ENCODE measurements at places on chromosomes 7 and 10.

- no peak for DNase-seq
Observed at GRCh38 chr7:154172236-154172635, 120.0 kb downstream of the DPP6 start.

GRCh38 chr10:91761721-91762120 lies 36.5 kb upstream of the TNKS2 start:
- DNase-seq, result no peak

GRCh38 chr10:77877441-77878344 lies 48.9 kb downstream of the DLG5 start:
- peak; percentile 73 for DNase-seq

DNA sequence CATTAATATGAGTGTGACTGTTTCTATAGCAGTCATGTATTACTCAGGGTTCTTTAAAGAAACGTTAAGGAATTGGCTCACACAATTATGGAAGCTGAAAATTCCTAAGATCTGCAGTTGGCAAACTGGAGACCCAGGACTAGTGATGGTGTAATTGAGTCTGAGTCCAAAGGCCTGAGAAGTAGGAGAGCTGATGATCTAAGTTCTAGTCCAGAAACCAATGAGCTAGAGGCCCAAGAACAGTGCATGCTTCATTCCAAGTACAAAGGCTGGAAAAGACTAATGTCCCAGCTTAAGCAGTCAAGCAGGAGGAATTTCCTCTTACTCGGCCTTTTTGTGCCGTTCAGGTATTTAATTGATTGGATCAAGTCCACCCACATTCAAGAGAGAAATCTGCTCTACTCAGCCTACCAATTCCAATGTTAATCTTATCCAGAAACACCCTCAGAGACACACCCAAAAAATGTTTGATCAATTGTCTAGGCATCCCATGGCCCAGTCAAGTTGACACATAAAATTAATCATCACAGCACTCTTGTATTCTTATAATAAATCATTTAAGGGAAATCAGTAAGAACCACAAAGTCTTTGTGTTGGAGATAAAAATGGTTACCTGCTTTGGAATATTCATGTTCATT lies 312.1 kb downstream of the PRKG1 start:
- DNase-seq, result no peak

- no peak for DNase-seq
Observed at GRCh38 chr10:30063099-30063498, 3.7 kb upstream of the JCAD start.

DNA sequence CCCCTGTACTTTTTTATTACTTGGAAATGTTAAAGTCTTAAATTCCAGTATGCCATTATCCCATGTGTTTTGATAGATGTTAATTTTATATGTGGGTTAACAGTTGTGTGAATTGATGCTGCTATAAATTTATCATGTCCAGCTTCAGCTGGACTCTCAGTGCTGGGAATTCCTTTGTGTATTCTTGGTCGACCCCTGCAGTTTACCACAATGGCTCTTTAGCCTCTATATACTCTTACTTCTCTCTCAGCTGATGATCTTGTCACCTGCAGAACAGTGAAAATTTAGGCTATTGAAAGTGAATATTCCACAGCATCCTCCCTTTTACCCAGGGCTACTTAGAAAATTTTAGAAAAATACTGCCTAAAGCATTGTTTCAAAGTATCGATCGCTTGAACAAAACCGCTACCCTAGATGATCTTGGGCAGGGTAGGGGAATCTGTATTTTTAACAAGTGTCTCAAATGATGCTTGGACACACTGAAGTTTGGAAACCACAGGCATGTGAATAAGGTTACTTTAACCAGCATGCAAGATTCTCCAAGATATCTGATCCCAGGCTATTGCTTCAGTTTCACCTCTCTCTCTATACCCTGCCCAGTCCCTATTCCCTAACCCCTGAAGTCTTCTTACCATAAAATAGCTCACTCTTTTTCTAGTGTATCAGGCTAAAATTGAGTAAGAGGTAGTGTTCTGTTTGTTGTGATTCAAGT lies 25.4 kb downstream of the LCOR start:
- DNase-seq, result no peak

- no peak for DNase-seq
Observed at GRCh38 chr7:1290679-1291356, 58.1 kb downstream of the UNCX start.

GRCh38 chr10:74640134-74640921 lies 186.1 kb upstream of the KAT6B start:
- no peak for DNase-seq

DNA sequence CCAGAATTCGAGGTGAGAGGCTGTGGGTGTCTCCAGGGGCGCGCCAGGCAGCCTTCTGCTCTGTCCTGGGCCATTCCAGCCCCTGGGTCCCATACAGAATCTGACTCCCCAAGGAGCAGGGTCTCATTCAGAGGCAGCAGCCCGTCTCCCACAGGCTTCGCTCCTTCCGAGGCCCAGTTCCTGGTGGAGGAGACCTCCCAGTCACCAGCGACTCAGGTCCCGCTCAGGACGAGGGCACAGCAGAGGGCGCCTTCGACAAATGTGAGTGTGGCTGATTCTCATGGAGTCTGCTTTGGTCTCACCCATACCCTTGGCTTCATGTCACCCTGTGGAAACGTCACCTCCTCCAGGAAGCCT lies 81.8 kb upstream of the GPR26 start:
- no peak for DNase-seq

DNA sequence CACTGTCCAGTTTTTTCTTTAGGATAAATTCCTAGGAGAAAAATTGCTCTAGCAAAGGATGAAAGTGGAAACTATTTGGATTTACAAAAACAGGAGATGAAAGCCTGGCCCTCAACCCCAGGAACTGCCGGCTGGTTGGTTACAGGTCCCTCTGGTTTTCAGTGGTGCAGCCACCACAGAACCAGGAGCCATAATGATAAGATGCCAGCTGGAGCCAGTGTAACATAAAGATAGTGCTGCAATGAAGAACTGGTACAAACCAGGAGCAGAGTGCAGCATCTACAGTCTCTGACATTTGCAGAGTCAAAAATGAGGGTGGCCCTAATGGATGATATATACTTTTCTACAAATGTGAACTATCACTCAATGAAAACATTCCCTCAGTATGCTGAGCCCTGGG lies 20.4 kb upstream of the NUP42 start:
- no peak for DNase-seq

DNA sequence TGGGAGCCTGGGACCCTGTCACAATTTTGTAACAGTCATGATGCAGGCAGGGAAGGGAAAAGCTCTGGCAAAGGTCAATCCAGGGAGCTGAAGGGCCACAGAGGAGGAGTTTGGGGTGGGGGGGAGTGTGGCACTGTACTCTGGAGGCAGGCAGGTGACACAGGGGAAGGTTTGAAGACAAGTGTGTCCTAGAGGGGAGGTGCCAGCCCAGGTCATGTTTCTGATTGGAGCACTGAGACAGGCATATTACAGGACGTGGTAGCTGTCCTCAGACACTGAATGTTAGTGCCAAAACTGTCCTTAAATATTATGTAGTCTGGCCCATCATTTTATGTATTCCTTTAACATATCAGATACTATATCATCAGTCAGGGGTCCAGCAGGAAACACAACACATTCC lies 75.6 kb upstream of the LRRC4 start:
- no peak for DNase-seq

DNA sequence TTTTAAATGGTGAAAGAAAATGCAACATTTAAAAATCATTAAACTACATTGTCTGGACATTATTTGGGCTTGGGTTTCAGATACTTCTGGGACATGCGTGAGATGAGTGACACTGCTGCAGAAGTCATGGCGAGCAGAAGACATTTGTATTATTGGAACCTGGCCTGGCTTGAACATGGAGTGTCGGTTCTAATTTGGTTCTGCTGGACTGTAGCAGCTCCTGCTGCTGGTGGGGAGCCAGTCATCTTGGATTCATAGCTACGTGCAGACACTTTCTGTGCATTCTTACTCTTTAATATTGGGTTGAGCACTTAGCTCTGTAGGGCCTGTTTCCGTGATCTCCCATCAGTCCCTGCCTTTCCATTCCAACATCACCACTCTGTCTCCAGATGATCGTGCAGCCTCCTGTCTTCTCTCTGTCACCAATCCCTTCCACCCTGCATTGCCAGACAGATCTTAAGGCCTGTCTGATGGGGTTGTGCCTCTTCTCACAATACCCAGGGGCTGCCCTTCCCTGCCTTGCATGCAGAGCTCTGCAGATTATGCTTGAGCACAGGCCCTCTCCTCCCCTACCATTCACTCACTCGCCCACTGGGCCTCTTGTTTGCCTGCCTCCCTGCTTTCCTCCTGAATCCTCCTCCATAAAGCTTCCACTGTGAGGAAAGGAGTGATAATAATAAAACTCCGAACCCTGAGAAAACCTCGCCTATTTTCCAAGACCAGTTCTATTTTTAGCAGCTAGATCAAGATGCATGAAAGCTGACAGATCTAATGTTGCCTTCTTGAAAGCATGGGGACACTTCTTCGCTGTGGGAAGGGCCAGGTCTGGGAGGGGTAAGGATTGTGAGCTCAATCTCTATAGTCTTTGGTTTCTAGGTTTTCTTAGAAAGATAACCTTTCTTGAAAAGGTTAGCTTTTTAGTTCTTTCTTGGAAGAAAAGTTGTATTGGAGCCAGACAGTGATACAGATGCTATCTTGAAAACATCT lies 32.9 kb downstream of the CELF2 start:
- no peak for DNase-seq

- no peak for DNase-seq
Observed at GRCh38 chr7:118280319-118281012, 56.0 kb downstream of the ANKRD7 start.

GRCh38 chr10:21534280-21534586 lies 201 bp downstream of the MLLT10 start:
- no peak for DNase-seq

DNA sequence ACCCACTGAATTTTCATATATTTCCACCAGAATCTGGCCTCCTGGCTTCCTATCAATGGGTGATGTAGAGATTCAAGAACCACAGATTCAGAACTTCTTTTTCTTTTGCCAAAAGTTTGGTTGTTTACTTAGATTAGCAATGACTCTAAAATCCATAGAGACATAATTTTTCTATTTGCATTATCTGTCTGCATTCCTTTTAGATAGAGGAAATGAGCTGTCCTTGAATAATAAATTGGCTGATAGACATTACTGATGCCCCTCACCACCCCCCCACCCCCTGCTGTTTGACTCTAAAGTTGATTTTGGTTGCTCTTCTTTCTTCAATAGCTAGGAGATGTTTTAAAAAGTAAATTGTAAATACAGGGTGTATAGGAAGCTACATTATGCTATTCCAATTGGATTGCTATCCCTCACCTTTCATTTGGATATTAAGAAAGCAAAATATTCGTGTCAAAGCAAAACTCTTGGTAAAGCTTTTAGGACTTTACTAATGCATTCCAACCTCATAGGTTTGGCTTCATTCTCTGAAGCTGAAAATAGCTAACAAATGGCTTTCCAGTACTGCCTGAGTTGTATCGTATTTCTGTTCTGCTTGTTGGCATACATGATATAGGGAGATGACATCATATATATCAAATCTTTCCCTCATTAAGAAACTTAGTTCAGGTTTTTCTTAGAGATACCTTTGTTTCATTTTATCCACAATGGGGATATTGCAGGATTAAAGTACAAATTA lies 606.0 kb downstream of the ARL4A start:
- DNase-seq, result no peak

- DNase-seq, result no peak
Observed at GRCh38 chr10:35210961-35211360, 84.3 kb downstream of the CREM start.
